ENCODE measurements at places on chromosomes 12 and 14.

DNA sequence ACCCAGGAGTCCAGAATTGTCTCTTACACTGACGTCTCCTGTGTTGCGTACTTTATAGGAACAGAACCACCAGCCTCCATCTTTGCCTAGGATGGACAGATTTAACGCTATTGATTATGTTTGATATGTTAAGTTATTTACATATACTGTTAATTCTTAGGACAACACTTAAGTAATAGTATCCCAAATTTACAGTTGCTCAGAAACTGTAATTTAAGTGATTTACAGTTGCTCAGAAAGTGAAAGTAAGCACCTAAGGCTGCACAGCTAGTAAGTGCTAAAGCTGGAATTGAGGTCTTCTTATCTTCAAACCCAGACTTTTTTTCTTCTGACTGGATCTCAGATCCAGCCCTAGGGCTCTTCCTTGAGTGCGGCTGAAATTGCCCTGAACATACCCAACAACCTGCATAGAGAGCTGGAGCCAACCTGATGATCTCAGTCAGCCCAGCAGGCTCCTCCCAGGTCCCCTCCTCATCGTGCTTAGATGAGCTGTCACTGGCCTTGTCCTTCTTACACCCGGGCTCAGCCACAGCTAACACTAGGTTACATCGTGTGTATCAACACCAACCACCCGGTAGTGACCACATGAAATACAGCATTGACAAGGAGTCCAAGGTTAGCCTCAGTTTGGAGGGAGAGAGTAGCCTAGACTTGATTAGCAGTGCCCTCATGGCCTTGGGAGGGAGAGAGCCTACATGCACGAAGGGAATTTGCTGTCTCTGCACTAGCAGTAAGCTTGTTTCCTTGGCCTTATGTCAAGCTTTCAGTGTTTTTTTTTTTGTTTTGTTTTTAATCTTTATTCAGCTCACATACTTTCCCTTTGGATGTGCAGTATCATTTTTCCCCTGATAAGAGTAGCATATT lies 111.1 kb upstream of the ARHGAP5 start:
- no peak for DNase-seq

DNA sequence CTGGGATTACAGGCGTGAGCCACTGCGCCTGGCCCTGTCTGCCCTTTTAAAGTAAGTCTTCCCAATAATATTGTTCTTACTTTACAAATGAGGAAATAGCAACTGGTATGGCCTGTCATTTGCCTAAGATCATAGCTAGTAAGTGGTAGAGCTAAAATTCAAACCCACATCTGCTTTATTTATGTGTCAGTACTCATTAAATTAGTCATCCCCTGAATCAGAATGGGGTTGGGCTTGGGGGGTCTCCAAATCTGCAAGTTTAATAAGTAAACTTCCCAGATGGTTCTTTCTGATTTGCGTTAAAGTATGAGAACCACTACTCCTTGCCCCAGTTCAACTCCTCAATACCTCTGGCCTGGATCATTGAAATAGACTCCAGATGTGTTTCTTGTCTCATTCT lies 96.2 kb downstream of the FAR2 start:
- DNase-seq, result no peak

DNA sequence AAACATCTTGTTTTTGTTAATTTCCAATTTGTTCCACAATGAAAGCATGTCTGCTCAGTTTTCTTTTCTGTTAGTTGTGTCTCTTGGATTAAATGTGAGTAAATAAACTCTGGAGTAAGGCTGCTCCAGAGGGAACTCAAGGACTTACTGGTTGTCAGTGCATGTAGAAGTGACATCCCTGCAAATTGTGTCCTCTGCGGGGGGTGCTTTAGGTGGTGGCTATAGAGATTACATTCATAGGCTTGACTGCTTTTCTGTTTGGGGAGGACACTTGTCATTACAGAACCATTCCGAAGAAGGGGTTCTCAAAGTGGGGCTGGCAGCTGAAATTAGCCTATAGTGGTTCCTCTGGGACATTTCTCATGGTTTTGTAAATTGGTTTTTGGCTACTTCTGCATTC lies 8.8 kb downstream of the TMTC2 start:
- no peak for DNase-seq

DNA sequence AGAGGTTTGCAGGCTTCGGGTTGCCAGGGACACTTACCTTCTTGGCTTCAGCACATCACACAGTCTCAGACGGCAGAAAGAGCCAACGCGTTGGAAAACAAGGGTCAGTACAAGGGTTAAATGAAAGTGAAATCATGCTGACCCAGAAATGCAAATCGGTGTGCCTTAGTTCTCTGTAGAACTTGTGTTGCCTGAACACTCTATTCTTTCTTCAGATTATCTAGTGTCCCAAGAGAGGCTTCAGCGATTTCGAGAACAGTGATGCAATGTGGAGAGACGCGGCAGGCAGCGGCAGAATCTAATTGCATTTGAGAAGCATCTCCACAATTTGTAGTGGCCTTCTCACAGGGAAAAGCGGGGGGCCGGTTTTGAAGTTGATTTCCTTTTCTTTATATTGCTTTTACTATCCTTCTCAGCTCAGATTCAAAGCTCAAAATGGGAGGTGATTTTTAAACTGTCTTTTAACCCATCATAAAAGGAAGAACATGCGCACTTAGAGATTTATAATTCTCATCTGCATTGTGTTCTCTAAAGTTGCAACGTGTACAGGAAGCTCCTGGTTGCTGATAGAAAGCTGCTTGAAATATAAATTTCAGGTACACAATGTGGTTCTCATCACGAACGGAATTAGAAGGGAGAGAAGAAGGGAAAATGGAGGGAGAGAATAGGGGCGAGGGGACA lies 67.8 kb upstream of the EGLN3 start:
- DNase-seq, result no peak

GRCh38 chr14:67999290-67999689 lies 179.7 kb downstream of the RAD51B start:
- DNase-seq, result no peak

GRCh38 chr14:102077382-102077709 lies 9.5 kb downstream of the HSP90AA1 start:
- DNase-seq, result no peak

DNA sequence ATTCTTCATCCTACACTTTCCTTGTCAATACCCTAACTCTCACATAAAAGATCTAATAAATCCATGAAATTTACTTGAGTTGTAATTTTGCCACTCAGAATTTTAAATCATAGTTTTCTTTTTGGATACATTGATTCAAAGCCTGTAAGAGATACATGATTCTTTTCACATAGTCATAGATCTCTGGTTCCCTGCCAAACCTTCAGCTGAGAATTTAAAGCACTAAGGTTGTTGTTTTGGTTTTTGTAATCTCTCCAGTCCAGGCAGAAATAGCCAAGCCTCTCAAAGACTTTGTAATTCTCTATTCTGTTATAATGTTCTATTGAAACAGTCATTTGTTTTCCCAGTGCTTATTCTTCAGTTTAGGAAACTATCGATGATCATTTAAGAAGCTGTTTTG lies 273.9 kb downstream of the TRHDE start:
- DNase-seq, result no peak

GRCh38 chr12:132623072-132623869 lies 4.7 kb downstream of the P2RX2 start:
- DNase-seq, result no peak

DNA sequence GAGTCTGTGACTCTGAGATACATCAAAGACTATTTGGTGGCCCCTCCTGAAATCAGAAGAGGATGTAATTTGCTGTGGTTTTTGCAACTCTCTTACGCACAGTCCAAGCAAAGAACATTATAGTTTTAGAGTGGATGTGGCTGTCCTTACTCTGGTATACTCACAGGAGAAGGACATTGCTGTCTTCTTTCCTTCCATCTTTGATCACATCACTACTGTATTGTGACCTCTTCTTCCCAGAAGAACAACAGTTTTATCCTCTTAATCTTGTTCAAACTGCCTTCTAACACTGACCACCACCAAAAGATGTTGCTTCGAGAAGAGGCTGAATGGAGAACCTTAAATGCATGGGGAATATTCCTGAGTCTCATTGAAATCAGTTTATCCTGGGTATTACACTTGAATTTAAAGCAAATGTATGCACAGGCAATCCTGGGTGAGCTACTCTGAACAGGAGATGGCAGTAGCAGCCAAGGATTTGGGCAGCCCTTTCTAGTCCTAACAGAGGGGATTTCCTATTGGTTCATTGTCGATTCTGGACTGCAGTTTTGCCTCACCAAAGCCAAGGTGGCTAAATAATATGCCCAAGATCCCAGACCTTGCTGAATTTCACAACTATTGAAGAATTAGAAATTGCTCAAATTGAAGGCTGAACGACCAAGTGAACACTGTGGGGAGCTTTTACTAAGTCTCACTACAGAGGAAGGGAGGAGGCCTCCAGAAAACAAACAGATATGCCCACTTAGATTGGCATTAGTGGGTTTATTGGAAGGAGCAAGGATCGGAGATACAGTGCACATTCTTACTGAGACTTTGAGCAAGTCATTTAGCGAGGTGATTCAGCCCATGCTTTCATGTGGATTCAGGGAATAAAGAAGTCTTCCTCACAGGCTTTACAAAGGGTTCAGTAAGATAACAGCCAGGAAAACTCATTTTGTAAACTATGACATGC lies 282.8 kb downstream of the PAWR start:
- DNase-seq, result no peak

- DNase-seq, result no peak
Observed at GRCh38 chr12:42705863-42706262, 116.3 kb upstream of the PRICKLE1 start.
